Stimulated activated CD4-positive, alpha-beta T cell treated with anti-CD3 and anti-CD28 coated beads, TNF-alpha, amount 100 ng/mL, for 48 hours (primary cell): ENCODE measurements at places on chromosomes 12 and 14.

DNA sequence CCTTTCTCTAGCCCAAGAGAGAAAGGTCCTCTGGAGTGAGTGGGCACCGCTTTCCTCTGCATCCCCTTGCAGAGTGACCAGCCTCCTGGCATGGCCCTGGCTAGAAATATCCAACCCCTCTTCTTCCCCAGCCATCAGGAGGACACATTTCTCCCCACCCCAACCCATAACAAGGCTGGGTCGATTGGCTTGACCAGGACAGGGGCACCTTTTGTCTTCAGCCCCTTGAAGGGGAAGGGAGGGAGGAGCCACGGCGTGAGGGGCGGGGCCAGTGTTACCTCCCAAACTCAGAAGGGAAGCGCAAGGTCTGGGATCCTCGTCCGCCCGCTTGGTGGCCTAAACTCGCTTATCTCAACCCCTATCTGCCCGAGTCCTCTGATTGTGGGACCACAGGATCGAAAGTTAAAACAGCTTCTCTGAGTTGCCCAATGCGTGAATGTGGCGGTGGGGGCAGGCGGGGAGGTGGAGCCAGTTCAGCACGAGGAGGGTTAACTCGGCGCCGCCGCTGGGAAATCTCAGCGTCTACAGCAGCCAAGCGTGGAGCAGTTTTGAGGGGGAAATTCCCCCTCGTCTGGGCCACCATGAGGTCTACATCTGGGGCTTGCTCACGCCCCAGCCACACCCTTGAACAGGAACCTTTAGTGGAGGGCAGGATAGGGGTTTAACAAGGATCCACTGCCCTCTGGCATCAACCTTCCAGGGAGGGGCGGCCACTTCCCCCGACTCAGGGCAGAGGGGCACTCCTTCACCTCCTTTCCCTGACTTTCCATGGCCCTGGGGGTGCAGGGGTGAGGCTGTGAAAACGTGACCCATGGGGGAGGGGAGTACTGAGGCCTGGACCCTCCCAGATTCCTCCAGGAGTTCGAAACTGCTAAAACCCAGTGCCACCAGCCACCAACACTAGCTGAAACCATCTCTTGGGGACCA, 795 bp downstream of the STAT6 start:
- DNase-seq, result peak; percentile 71

- no peak for DNase-seq
Measured at GRCh38 chr12:54042970-54043853, 10.4 kb downstream of the HOXC5 start.

GRCh38 chr12:16325426-16325825, 22.0 kb upstream of the MGST1 start:
- DNase-seq, result no peak

- no peak for DNase-seq
Measured at GRCh38 chr14:64137657-64138290, 156.4 kb downstream of the ESR2 start.

GRCh38 chr14:29836395-29836794, 91.3 kb downstream of the PRKD1 start:
- DNase-seq, result no peak

GRCh38 chr12:15209782-15210181, 11.4 kb downstream of the RERG start:
- no peak for DNase-seq
